ENCODE measurements at places on chromosomes 3 and 15. TPM values are rescaled to one million over a fixed set of nuclear protein-coding genes. Genes with fewer than 3 reads are reported as not detected.

Gene GPR15
- total RNA-seq = not detected

- DNase-seq = no peak
- no peak overlapping the region for H3K4me3 ChIP-seq
- no peak overlapping the region for H3K27ac ChIP-seq
- H3K27me3 ChIP-seq = no peaks in the 10 kb centered on the region
- H3K36me3 ChIP-seq = no peaks in the 10 kb centered on the region
Observed at GRCh38 chr3:29279286-29279685, 1.6 kb upstream of the RBMS3 start.

DNA sequence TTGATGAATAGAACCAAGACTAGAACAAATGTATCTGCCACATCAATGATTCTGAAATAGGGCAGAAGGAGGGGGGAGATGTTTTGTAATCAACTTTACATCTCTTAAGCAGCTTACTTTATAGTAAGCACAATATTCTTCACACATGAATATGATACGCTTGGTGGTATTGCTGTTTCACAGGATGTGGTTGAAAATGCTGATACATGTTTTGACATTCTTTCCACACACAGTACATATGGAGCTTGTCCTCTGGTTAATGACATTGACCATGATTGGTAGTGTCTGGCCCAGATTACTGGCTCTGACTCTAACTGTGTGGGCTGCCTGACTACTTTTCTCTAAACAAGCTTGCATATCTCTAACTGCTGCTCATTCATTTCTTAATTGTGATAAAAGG is 168.9 kb downstream of the KLHL25 start:
- no peak overlapping the region for H3K27ac ChIP-seq
- no peak overlapping the region for H3K4me3 ChIP-seq
- peaks cover 21% of the 10 kb centered on the region for H3K4me1 ChIP-seq
- H3K36me3 ChIP-seq = peaks cover 6% of the 10 kb centered on the region
- no peak for DNase-seq

Gene UCN2
- 0.14 TPM for total RNA-seq

DNA sequence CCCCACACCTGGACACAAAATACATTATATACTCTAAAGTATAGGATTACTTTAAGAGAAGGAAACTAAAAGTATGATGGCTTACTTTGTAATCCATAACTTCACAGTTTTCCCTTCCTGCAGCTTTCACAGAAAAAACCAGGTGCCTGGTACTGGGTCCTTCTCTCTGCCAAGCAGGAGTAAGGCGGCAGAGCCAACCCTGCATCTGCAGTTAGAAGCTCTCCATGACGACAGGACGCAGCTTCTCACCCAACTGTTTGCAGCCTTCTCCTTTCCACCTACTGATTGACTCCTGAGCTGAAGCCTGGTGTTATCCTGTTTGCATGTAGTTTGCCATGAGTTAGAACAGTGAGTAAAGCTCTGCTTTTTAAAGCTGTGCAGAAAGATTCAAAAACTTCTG is 6.7 kb downstream of the MRAS start:
- peaks cover 3% of the 10 kb centered on the region for H3K36me3 ChIP-seq
- peaks cover 46% of the 10 kb centered on the region for H3K4me1 ChIP-seq
- no peak overlapping the region for H3K4me3 ChIP-seq
- H3K27ac ChIP-seq = no peak overlapping the region
- no peak for DNase-seq

- no peak overlapping the region for H3K4me3 ChIP-seq
- no peaks in the 10 kb centered on the region for H3K4me1 ChIP-seq
- DNase-seq = no peak
- H3K27ac ChIP-seq = no peak overlapping the region
- H3K36me3 ChIP-seq = no peaks in the 10 kb centered on the region
Observed at GRCh38 chr15:47944637-47945288, 176.0 kb upstream of the SLC24A5 start.

GRCh38 chr15:66401130-66402021 is 14.7 kb downstream of the MAP2K1 start:
- H3K4me3 ChIP-seq = no peak overlapping the region
- no peaks in the 10 kb centered on the region for H3K27me3 ChIP-seq
- DNase-seq = no peak
- peaks cover 7% of the 10 kb centered on the region for H3K36me3 ChIP-seq
- H3K27ac ChIP-seq = no peak overlapping the region

GRCh38 chr3:139308560-139308959 is 35.3 kb upstream of the MRPS22 start:
- no peak overlapping the region for H3K27ac ChIP-seq
- H3K27me3 ChIP-seq = no peaks in the 10 kb centered on the region
- no peak for DNase-seq
- H3K36me3 ChIP-seq = no peaks in the 10 kb centered on the region

- peak within 1 kb of the TSS; percentile 84 for H3K4me3 ChIP-seq
- no peaks in the 10 kb centered on the region for H3K27me3 ChIP-seq
- peak; percentile 97 for DNase-seq
- peaks cover 4% of the 10 kb centered on the region for H3K4me1 ChIP-seq
- peak within 1 kb of the TSS; percentile 88 for H3K27ac ChIP-seq
Observed at GRCh38 chr15:82540055-82540983, at the start of gene RPS17. Gene RPS17, minus strand, starts transcription at chr15:82540457. Its CDS starts 29 bp downstream, at chr15:82540428.

DNA sequence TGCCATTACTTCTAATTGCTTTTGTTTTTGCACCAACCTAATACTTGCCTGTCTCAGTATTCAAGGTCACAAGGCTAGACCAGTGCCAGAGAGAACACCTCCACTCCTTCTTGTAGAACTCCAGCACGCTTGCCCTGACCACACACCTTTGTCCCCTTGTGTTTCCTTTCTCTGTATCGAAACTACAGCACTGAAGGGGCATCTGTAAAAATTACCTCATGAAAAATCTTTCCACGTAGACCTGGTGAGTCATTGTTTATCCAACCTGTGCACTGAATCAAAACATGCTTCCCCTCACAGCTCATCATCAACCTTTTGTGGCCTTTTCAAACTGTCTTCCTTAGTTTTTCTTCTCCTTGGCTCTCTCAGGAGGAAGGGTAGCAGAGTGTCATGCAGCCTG is 259.5 kb downstream of the THRB start:
- no peaks in the 10 kb centered on the region for H3K27me3 ChIP-seq
- H3K36me3 ChIP-seq = no peaks in the 10 kb centered on the region
- no peaks in the 10 kb centered on the region for H3K4me1 ChIP-seq
- DNase-seq = no peak
- H3K27ac ChIP-seq = no peak overlapping the region

- H3K36me3 ChIP-seq = no peaks in the 10 kb centered on the region
- no peaks in the 10 kb centered on the region for H3K4me1 ChIP-seq
- no peak overlapping the region for H3K4me3 ChIP-seq
- 0 out of 2 replicates have a peak, but pooled peaks cover 3% of the 10 kb centered on the region for H3K27me3 ChIP-seq
- H3K27ac ChIP-seq = no peak overlapping the region
Observed at GRCh38 chr3:180277041-180277440, 240.3 kb upstream of the PEX5L start.
